GM12865 (cell line): ENCODE measurements at places on chromosomes 11 and 22.

DNA sequence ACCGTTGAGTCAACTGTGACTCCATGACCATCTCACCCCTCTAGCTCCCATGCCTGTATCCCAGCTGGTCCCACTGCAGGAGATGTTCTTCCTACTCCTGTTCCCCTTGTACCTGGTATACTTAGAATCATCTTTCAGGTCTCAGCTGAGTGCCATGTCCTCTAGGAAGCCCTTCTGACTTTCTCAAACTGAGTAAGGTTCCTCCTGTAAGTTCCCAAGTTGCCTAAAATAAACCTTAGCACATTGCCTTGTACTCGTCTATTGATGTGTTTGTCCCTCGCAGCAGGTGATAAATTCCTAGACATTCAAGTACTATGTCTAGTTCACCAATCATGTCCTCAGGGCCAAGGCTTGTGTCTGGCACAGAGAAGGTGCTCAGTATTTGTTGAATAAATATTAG lies 18.4 kb upstream of the ASCC2 start:
- no peak for DNase-seq

DNA sequence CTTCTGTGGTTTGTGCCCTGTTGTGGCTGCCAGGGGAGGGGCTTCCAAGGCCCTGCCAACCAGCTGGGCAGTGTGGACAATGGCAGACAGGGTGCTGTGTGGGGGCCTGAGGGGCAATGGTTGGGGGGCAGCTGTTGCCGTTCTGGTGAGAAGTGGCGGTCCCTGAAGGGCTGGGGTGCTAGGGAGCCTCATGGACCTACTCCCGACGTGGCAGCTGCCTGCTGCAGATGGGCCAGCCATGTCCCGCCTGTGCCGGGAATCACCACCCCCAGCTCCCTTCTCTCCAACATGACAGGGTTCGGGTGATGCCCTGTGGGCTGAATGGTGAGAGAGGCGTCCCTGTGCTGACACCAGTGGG lies 74.2 kb downstream of the KCNQ1 start:
- DNase-seq, result no peak

DNA sequence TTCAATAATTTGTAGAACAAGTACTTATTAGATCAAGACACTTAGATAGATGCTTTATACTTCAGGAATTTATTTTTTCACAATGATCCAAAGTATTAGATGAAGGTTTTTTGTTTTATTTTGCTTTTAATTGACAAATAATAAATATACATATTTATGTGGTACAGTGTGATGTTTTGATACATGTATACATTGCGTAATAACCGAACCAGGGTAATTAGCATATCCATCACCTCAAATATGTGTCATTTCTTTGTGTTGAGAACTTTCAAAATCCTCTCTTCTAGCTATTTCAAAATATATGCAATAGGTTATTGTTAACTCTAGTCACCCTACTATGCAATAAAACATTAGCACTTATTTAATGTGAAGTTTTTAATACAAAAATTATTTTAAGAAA lies 21.4 kb downstream of the TRIM5 start:
- DNase-seq, result no peak

- DNase-seq, result no peak
These were observed 357.1 kb downstream of the SHANK2 start for GRCh38 chr11:70895366-70895670.

GRCh38 chr22:45318558-45319323 lies 9.0 kb downstream of the FAM118A start:
- peak; percentile 73 for DNase-seq
